Activated naive CD4-positive, alpha-beta T cell treated with Interleukin-2 at 50 U/mL for 16 hours (primary cell): ENCODE measurements at places on chromosomes 3 and 15.

GRCh38 chr15:32941823-32942222, 224.0 kb downstream of the GREM1 start:
- no peak for DNase-seq

GRCh38 chr15:82681371-82681770, 28.3 kb downstream of the AP3B2 start:
- DNase-seq = no peak

DNA sequence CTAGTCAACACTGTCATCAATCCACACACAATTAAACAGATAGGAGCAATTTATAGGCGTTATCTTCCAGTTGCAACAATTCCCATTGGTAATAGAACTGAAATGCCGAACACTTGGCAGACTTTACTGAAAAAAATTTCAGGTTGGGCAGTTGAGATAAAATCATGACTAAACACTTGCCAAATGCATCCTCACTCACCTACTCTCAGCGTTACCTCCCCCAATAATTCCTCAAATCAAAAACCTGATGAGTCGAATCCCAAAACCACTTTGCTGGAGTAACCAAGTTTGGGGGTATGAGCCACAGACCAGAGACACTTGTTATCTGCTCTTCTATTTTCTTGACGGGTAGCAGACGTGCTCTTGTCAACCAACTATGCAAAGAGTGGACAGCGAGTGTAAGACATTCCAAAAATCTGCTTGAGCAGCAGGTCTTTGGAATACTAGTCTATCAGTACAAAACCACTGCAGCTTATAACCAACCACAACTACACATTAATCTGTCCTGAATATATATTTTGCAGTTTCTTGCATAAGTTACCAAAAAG, 30.3 kb downstream of the PPP1R2 start:
- DNase-seq = no peak

DNA sequence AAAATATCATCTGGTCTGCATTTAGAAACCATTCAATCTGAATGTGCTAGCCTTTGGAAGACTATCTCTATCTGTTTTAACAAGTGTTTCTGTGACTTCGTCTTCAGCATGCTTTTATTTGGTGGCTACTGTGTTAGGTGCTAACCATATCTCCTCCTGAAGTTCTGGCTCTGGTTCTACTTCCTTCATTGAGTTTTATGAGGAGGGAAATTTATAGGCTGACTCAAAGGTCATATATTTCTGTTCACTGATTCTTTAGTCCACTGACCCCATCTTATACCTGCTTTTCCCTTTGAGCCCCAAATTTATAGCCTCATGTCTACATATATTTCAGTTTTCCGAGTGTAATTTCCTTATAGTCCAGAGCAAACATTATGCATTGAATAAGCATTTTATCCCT, 295.0 kb upstream of the RASGRP1 start:
- no peak for DNase-seq

GRCh38 chr15:73240866-73241499, 127.8 kb downstream of the HCN4 start:
- peak; percentile 81 for DNase-seq

DNA sequence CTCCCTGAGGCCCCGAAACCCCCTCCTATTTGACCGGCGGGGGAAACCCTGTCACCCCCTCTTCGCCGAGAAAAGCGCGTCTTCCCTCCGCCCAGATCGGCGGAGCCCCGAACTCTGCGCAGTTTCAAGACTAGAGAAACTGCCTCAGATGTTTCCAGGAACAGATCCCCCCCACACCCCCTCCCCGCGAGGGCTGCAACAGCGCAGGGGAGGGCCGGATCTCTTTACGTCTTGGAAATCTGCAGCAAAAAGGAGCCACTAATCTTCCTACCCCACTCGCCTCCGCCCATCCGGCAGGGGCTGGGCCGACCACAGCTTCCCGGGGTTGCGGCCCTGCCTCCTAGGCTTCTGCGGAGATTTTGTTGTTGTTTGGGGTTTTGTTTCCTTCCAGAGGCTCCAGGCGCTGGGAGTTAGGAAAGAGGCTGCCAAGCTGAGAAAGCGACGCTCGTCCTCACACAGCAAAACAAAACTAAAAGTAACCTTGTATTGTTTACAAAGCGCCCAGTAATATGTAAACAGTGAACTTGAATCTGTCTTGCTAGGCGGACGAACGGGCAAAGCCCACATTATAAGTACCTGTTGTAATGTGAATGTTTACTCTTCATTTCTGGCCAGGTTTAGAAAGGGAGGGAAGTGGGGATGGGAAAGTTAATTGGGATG, 2.2 kb downstream of the FOXB1 start:
- peak; percentile 75 for DNase-seq

DNA sequence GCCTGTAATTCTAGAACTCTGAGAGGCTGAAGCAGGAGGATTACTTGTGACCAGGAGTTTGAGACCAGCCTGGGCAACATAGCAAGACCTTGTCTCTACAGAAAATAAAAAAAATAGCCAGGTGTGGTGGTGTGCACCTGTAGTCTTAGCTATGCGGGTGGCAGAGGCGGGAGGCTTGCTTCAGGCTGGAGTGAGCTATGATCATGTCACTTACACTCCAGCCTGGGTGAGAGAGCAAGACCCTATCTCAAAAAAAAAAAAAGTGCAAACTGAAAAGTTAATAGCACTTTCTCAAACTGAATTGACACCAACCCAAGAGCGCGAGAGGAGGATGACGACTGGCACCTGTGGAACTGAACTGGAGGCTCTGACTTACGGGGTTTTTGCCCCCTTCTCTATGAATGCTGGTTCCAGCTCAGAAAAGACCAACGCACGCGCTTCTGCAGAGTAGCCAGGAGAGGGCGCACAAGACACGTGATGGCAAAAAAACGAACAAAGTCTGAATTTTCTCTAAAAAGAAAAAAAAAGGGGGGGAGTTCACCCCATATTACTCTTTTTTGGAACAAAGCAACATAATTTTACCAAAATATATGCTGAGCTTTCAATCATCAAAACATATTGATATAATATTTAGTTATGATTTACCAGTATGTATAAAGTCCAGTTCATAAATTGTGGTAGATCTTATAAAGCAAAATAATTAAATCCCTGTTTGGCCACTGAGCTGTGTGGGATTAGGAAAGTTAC, 23.7 kb downstream of the CFAP92 start:
- peak; percentile 65 for DNase-seq

DNA sequence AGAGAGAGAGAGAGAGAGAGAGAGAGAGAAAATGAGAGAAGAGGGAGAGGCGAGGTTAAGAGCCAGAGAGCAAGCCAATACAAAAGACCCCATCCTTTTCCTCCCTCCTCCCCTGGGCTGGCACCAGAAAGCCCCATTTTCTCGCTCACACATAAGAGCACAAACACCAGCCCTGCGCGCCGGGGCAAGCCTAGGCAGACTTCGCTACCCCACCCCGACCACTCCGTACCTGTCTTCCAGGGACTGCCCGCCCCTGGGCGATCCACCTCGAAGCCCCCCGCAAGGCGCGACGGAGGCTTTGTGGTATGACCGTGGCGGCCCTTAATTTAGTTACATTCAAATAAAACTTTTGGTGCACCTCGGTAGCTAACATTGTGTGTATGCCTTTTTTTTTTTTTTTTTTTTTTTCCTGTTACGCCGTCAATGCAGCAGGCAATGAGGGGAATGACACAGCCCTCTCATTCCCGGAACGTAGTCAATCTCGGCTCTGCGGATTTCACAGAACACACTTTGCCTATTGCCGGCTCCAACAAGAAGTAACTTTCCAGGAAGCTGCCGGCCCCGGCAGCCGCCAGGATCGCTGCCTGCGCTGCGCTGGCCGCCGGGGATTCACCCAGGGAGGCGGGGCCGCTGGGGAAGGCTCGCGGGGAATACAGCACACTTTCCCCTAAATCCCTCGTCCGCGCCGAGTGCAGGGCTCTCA, 7.7 kb downstream of the BCL6 start:
- DNase-seq = peak; percentile 65

DNA sequence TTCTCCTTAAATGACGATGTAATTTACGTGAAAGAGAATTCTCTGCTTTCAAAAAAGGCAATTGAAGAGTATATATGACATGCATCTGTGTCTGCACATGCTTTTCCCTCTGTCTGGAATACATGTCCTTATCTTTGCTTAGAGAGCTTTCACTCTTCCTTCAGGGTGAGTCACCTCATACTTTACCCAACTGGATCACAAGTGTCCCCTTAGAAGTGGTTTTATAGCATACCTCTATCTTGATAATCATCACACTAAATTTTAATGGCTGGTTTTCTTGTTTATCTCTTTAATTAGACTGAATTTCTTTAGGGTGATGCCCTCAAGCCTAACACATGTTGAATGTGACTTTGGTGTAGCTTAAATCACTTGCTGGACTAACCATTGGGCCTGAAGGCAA, 178.9 kb downstream of the SV2B start:
- DNase-seq = no peak

DNA sequence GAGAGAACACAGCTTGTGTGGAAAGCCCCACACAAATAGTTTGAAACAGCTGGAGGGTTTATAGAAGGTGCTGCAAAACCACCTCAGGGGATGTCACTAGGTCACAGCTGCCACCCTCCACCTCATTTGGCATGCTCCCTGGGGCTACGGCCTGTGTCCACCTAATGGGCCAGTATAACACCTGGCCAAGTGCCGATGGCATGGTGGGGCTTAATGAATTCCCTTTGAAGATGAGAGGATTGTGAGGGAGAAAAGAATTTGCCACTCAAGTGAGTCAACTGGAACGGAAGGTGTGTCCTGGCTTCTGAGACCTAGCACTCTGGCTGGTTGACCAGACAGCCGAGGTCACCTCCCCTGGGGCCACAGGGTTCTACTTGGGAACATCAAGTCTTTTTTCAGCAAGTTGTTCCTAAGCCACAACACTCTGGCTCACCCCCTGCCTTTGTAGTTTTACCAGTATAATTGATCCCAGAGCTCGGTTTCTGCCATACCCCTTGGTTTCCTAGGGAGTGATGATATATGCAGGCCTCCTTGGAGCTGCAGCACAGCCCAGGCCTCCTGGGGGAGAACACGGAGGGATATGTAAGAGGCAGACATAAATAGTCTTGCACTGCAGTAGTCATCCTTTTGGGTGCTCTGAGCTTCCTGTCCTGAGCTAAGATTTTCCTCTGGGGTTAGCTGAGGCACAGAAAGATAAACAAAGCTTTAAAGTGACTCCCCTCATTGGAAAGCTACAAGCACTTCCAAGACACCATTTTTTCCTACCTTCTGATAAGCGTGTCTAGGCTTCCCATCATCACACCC, 178.2 kb upstream of the LPP start:
- DNase-seq = peak; percentile 21

DNA sequence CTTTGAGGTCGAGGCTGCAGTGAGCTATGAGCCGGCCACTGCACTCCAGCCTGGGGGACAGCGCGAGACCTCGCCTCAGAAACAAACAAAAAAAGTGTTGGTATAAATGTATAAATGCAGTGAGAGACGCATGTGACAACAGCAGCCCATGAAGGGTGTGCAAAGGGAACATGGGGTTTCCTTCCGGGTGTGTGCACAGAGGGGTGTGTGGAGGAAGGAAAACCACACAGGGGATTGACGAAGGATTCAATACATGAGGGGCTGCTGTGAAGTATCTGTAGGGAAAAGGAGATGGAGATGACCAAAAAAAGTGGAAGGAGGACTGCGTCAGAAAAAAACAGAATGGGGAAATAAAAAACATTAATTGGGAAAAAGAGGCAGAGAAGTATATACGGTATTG, 1.1 kb downstream of the MTFMT start:
- DNase-seq = no peak

- peak; percentile 65 for DNase-seq
Observed at GRCh38 chr3:14142567-14143270, 17.9 kb downstream of the TMEM43 start.

- no peak for DNase-seq
Observed at GRCh38 chr15:28075573-28075972, 23.5 kb downstream of the OCA2 start.

- no peak for DNase-seq
Observed at GRCh38 chr3:156532730-156533129, 22.2 kb downstream of the SSR3 start.

DNA sequence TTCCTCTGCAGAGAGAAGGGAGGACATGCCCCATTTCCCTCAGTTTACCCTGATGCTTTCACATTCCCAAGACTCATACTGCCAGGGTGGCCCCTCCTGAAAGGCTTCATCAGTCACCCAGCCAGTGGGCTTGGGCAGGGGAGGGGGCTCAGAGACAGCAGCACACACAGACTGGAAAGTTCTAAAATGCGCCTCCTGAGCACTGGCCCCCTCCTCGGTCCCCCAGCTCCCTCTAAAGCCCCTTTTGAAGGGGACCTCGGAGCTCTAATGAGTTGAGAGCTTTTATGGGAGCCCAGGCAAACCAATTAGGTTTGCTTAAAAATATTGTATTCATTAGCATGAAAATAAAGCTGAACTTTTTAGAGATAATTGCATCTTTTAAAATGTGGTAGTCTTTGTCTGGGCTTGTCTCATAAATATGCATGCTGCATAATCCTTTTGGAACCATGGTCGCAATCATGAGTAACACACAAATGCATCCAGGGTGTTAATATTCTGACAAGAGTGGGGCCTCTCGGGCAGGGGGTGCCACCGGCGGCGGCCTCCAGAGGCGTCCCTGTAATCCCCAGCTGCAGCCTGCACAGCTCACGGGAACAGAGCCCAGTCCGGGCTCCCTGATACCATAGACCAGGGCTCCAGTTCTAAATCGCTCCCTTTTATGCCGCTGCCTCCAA, 78.5 kb downstream of the RPLP1 start:
- DNase-seq = no peak

GRCh38 chr3:161231861-161232260, 10.8 kb downstream of the NMD3 start:
- no peak for DNase-seq

DNA sequence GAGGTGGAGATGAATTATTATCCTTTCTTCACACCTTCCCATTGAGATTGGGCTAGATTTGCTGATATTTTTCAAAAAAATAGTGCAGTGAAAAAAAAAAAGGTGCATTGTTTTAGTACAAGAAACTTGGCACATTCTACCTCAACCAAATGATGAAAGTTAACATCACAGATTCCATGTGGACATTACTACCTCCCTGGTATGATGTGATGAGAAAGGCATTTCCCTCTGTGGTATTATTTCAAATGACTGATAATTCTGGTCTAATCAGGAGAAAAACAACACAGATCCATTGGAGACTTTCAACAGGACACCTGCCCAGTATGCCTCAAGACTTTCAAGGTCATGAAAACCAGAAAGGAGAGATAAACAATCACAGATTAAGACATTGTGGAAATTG, 313.4 kb downstream of the BCHE start:
- DNase-seq = no peak

GRCh38 chr3:161049683-161050248, 55.4 kb downstream of the B3GALNT1 start:
- DNase-seq = no peak

GRCh38 chr15:46956456-46956855, 760.8 kb upstream of the SEMA6D start:
- no peak for DNase-seq

GRCh38 chr15:98548139-98548971, 100.0 kb upstream of the IGF1R start:
- DNase-seq = peak; percentile 36

DNA sequence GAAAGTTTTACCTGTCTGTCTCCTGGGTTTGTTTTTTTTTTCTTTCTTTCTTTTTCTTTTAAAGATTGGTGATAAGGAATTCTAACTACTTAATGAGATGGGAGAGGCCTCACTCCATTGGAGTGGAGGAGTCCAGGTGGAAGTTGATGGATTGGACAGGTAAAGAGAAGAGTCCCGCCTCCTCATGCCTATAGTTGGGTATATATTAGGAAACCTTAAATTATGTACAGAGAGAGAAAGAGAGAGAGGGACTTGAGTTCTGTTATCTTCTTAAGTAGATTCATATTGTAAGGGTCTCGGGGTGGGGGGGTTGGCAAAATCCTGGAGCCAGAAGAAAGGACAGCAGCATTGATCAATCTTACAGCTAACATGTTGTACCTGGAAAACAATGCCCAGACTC, 158.2 kb downstream of the TP63 start:
- DNase-seq = no peak
